ENCODE measurements at places on chromosomes 11 and 22.

- no peak for DNase-seq
Measured at GRCh38 chr11:75387736-75388294, 11.5 kb upstream of the RPS3 start.

DNA sequence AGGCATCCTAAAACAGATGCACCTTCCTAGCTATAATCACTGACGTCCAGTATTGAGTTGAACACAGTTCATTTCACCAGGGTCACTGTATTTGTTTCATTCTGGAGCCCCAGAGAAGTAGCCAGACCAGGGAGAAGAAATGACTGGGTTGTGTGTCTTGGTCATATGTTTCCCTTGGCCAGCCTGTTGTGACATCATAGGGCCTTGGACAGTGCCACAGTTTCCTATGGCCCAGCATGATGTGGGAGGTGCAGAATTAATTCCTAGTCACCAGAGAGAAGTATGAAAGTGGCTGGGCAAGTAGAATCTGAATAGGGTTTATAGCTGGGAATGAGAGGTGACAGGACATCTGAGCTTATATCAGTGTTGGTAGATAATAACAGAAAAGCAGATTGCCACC, 84.0 kb upstream of the ZBED5 start:
- DNase-seq, result no peak

DNA sequence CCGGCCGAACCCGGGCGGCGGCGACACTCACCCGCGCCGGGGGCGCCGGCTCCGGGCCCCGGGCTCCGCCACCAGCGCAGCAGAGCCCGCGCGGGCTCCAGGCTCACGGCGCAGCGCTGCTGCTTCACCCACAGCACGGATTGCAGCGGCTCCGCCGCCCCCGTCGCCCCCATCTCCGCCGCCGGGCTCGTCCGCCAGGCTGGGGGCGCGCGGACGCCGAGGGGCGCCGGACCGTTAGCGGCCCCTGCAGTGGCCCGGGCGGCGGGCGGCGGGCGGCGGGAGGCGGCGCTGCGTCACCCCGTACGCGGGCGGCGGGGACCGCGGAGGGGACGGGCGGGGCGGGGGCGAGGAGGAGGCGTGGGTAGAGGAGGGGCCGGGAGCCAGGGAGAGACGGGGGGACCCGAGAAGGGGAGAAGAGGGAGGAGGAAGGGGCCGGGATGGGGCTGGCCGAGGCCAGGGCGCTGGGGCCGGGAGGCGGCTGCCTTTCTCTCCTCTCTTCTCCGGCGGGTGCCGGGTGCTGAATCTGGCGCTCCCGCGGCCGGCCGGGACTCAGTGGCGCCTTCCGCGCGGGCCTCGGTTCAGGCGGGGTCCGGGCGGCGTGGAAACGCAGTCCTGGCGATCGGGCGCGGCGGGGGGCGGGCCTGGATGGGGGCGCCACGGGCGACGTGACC, at the start of gene CERK:
CERK (minus strand) TSS at position 277 of the 671 bp plus-strand sequence; CDS start at position 173, 104 bp downstream.
- peak; percentile 60 for DNase-seq

DNA sequence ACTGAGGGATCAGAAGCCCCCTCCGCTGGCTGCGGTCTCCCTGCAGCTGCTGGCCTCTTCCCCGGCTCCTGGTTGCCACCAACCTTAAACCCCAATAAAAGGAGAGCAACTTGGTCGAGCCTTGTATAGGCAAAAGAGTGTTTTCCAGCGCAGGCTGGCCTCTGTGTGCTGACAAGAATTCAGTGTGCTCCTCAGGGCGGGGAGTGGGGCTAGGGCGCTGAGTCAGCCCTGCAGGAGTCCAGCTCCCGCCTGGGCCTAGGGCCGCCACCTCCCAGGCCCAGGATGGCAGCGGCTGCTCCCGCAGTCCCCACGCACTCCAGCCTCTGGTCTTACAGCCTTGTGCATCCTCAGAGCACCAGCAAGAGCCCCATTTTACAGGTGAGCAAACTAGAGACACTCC, at the start of gene SHISAL1:
SHISAL1 (minus strand) TSS at position 186 of the 400 bp plus-strand sequence. CDS start 12,006 bp downstream, outside the sequence.
- DNase-seq, result no peak

DNA sequence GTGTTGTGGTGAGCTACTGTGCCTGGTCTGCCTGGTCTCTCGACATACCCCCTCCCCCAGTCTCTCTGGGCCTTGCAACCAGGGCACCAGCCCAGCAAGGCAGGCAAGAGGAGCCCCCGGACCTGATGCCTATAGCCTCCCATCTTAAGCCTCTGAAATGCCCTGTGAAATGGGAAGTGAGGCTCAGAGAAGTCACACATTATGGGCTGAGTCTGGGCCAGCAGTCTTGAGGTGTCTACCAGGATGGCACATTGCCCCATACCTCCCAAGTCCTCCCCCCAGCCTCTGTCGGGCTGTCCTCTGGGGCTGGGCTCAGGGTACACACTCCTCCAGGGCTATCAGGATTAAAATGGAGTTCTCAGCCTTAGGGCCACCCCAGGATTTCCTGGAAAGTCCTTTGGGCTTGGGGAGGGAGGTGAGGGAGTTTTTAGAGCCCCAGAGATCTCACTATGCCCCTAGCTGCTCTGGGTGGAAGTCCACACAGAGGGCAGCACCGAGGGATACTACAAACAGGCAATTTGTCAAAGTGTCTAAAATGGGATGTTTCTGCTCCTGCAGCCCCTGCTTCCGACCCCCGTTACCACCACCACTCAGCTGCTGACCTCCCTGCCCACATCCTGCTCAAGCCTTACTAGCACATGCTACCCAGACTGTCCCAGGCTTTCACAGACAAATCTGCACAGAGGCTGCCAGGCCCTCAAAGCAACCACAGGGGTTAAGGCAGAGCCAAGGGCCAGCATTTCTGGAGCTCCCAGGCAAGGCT, 3.1 kb upstream of the SH3BP1 start:
- no peak for DNase-seq

DNA sequence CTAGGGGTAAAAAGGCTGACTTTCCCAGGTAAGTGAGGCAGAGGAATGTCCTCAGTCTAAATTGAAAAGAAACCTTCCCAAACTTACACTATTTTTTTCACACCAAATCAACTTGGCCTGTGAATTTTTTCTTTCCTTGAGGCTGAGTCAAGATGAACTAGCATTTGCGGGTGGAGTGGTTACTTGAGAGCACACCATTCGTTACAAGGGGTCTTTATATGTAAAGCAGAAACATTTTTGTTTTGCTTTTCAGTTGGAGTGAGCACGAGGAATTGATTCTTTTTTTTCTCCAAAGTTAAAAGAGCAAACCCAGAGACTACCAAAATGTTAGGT, 36.4 kb downstream of the MAML2 start:
- DNase-seq, result no peak

- DNase-seq, result no peak
Measured at GRCh38 chr11:117532568-117532967, 204.9 kb downstream of the CEP164 start.

DNA sequence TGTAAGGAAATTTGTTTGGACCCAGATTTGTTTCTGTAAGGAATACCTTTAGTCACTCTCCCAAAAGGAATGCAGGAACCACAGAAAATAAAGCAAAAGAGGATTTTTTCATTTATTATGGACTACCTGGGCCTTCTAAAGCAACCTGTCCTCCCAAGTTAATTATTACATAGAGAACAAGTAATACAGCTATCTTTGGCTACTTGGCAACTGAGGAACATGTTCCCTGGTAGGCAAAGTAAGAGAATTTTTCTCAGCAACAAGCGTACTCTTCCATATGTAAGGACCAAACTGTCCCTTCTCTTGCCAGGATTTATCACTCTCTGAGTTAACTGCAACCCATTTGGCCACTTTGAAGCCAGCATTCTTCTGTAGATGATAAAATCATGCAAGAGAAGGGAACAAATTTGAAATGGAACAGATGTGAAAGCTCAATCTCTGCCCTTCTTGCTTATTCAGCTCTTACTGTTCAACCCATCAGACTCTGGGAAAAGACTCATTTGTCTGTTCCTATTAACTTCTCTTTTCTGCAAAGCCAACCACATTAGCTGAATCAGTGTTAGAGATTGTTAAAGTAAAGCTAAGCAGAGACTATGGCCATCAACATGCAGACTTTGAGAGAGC, 190.2 kb downstream of the SWAP70 start:
- no peak for DNase-seq

DNA sequence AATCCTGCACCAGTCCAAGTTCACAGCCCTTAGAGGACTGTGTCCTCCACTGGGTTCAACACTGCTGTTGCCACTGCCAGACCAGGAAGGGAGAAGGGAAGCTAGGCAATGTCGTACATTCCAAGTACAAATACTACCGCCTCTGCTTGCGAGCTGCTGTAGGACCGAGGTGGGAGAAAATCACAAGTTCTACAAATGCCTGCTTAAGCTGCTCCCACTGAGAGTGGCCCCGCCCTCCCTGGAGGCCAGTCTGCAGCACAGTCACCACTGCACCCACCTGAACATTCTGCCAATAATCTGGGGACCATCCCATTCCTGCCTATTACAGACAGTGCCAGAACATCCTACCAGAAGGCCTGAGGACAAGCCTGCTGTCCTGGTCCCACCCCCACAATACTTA, 707.5 kb upstream of the ANO5 start:
- DNase-seq, result no peak

DNA sequence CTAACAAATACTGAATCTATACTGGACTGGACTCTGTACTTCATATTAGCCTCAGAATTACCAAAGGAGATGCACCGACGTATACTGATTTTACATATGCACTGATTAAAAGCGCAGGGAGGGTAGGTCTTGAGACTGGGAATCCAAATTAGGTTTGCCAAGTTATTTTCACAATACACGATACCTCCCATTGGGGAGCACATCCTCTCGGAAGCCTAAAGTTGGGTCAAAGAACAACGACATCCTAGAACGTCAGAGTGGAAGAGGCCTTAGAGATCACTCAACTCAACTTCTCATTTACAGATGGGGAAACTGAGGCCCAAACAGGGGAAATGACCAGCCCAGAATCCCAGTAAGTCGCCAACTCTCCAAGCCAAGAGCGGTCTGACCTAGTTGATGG, 626 bp downstream of the DNAL4 start:
- no peak for DNase-seq

GRCh38 chr22:37905534-37906363, at the start of gene MICALL1:
TSS of gene MICALL1 (plus strand) at chr22:37906297. CDS start at chr22:37906423, 126 bp downstream.
- peak; percentile 60 for DNase-seq

DNA sequence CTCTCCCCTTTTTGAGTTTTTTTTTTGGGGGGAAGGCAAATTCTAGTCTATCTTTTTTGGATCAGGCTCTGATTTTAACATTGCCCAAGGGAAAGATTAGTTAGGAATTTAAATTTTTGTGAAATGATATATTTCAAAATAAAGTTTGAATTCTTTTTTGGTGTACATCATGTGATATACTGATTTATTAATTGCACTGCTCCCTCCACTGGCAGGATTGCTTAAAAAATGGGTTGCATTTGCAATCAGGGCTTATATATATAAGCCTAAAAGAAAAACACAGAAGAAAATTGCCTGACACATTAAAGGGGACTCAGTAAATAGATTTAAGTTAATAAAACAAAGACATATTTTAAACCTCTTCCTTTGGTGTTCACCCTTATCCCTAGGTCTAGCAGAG, 1.2 kb downstream of the DYNC2H1 start:
- no peak for DNase-seq

- no peak for DNase-seq
Measured at GRCh38 chr11:63767565-63768236, 874 bp downstream of the ZFTA start.

- DNase-seq, result no peak
Measured at GRCh38 chr11:47998733-47999359, 18.5 kb downstream of the PTPRJ start.

DNA sequence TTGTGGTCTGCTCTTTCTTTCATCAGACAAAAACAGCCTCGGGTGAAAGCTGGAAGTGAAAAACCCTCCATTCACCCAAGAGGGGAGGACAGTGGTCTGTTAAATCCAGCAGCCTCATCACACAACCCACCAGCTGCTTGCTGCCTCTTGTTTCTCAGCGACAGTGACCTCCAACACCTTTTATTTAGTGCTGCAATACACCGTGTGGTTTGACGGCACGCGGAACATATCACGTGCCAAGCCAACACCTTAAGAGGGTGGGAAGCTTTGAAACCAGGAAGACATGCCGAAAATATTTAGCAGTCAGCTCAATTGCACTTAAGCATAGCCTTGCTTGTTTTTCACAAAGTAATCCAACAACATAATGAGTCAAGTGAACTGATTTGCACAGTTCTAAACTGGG, 39.8 kb upstream of the POGLUT3 start:
- DNase-seq, result no peak

- no peak for DNase-seq
Measured at GRCh38 chr11:22203281-22203680, 10.4 kb downstream of the ANO5 start.
